ENCODE measurements at places on chromosomes 7 and 10.

DNA sequence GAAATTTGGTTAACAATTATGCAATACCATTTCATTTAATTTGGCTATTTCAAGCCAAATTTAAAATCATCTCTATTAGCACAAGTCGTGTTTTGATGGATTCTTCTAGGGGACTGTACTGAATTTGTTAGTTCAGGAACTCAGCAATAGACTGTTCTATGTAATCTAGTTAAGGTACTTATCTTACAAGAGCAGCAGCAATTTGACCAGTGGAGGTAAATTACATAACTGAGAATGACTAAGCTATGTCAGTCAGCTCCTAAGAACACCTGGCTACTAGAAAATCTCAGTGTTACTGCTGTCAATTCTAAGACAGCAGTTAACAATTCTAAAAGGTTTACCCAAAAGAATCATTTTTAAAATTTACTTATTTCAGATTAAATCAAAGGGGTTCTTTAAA, 513.9 kb upstream of the ZWINT start:
- no peak for DNase-seq

DNA sequence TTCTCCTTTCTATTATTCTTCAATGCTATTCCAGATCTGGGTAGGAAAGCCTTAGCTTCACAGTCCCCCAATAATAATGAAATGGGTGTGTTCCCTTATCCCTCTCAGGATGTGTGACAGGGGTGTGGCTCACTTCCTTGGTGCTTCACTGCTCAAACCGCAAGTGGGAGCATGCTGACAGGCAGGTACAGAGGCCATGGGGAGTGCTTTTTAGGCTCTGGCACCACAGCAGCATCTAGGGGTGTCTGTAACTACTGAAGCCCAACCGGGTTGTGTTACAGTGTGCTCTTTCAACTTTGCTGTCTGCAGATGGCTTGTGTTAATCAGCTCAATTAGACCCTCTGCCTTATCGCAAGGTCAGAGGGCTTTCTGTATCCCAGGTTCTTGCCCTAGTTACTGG, 79.4 kb upstream of the CYP2C9 start:
- no peak for DNase-seq

GRCh38 chr7:75743455-75743859, 4.7 kb upstream of the HIP1 start:
- DNase-seq = no peak

DNA sequence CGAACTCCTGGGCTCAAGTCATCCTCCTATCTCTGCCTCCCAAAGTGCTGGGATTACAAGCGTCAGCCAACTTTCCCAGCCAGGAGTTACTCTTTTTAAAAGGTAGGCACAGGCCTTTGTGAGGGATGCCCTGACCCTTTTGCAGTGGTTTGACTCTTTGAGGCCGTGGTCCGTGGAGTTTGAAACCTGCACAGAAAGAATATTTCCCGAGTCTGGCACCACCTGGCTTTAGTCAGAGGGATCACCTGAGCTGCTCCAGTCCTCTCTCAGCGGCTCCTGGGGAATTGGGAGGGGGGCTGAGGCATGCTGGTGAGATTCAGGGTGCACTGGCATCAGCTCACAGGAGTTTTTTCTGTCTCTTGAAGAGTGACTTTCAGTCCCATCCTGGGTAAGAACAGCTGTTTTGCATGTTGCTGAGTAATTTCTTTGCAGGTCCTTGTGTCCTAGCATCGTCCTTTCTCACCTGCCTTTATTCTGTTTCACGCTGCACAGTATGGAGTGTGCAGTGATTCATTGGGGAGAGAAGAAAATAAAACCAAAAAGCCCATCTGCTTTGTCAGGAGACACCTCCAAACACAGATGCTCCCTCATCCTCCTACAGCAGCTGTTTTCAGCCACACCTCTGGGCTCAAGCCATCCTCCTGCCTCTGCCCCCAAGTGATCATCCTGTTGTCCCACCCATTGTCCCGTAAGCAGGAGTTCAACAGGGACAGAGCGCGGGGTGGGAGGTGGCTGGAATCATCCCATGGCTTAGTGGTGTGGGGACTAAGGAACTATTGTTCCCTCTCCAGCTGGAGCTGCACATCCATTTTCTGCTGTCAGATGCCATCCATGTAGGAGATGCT, 284.7 kb downstream of the CAMK1D start:
- no peak for DNase-seq

GRCh38 chr10:2990764-2991163, 76.6 kb upstream of the PFKP start:
- DNase-seq = no peak

- DNase-seq = no peak
These were observed 569.4 kb downstream of the SUGCT start for GRCh38 chr7:40704172-40704571.

- DNase-seq = no peak
These were observed 91.4 kb upstream of the ZPBP start for GRCh38 chr7:50184271-50184990.

GRCh38 chr10:127863231-127863825, 29.4 kb downstream of the CLRN3 start:
- DNase-seq = no peak

DNA sequence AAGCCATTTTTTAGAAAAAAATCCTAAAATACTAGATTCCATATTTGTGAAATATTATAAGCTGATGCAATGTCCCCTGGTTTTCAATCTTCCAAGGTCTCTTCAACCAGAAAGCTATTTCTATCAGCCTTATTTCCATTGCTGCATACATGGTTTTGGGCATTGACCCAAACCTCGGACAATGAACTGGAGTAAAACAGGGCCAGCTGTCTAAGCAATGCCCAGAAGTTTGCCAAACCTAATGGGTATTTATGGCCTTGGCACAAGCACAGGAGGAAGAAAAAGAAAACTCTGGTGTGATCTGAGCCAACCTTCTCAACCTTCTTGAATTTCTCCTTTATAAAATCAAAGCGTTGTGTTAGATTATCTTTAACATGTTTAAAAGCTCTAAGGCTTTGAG, 402.3 kb downstream of the DNAJB9 start:
- DNase-seq = no peak

GRCh38 chr10:121774813-121775212, 153.0 kb downstream of the ATE1 start:
- DNase-seq = no peak

DNA sequence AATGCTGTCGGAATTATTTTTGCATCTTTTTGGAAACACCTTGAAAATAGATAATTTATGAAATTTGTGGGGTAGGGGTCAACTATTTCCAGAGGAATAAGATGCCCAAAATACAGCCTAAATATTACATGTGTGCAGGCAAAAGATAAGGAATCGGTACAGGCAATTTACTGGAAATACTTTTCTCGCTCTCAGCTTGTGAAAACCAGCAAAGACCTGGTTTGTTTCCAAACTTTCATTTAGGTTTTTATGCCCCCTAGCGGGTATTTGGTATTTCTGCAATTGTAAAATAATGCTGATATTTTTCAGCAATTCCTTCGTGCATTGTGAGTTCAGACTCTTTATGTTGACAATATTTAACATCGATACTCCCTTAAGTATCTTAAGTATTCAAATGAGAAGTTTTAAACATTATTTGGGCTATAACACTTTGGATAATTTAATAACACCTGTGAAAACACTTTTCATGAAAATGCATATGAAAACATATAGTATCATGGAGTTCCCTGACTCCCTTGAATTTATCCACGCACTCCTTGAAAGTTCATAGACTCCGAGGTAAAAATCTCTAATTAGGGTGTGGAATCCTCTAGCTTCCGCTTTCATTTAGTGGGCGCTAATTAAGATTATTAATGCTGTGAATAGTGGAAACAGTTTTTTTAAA, 132.4 kb downstream of the TSPAN12 start:
- peak; percentile 22 for DNase-seq

DNA sequence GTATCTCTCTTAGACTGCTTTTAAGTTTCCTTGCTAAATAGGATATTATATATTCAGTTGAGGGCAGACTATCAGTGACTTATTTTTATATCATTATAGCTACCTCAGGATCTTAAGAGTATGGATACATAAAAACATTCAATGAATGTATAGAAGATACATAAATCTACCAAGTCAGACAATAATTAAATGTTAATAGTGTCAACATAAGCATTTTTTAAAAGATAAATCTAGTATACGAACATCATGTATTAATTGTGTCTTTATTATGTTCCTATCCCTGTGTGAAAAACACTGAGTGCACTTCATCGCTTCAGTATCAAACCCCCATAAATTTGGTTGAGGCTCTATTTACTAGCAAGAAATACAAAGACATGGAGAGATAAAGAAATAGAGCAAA, 242.8 kb downstream of the CRPPA start:
- no peak for DNase-seq

GRCh38 chr7:55504093-55504859, 68.0 kb downstream of the VOPP1 start:
- DNase-seq = peak; percentile 33

DNA sequence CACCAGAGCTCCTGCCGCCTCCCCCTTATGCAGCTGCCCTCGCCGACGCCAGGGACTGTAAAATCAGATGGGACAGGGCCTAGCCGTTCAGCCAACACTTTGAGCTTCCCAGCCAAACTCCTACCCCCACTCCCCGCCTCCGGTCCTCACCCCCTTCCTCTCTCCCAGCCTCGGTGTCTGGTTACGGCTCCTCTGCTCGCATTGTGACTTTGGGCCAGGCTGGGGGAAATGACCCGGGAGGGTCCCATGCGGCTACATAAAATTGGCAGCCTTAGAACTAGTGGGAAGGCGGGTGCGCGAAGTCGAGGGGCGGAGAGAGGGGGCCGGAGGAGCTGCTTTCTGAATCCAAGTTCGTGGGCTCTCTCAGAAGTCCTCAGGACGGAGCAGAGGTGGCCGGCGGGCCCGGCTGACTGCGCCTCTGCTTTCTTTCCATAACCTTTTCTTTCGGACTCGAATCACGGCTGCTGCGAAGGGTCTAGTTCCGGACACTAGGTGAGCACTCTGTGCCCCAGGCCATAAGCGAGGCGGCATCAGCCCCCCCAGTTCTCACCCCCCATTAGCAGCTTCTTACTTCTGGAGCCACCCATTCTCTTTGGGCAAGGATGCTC, at the start of gene KAZALD1:
TSS of gene KAZALD1 (plus strand) at position 366 of the 608 bp plus-strand sequence. CDS start 604 bp downstream, outside the sequence.
- DNase-seq = no peak

DNA sequence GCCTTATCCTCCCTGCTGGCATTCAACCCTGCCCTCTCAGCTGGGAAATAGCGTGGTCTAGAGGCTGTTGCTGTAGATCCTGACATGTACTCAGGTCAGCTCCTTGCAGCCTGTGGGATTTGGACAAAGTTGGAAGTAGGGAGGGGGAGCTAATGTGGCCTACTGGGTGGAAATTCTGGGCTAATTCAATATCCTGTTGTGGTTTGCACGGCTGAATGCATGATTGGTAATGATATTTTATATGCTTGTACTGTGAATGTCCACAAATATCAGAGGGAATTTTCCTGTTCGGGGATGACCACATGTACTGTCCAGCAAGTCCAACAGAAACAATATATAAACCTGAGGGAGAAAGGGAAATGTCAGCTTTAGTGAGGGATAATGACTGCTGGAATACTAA, 22.1 kb upstream of the NPVF start:
- no peak for DNase-seq

DNA sequence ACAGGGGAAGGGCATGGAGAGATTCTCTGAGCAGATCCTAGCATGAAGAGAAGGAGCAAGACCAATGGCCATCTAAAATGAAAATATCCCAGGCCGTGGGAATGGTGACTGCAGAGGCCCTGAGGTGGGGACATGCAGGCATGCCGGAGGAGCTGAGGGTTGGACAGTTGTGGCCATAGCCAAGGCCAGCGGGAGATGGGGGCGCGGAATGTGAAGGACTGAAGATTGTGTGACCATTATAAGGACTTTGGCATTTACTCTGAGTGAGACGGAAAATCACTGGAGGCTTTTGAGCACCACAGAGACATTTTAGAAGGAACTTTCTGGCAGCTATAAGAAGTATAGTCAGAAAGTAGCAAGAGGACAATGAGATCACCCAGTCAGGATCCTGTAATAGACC, 341.1 kb downstream of the SFMBT2 start:
- no peak for DNase-seq

GRCh38 chr10:104104418-104104817, 17.6 kb upstream of the SFR1 start:
- DNase-seq = no peak

DNA sequence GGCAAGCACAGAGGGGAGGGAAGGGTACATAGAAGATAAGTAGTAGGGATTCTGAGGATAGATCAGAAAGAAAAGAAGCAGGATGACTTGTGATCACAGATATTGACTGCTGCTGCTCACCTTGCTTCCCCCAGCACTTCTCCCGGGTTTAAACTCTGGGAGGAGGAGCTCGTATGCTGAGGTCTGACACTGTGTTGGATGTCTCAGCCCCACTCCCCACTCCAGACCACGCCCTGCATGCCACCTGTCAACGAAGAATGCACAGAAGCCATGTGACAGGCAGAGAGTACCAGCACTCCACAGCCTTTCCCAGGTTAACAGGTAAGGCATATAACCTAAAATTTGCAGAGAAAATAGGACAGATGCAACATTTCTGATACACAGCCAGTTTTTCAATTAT, 388.9 kb downstream of the TNS3 start:
- no peak for DNase-seq

GRCh38 chr7:71145906-71146901, 14.3 kb downstream of the GALNT17 start:
- DNase-seq = no peak

- DNase-seq = no peak
These were observed 66.5 kb downstream of the SHH start for GRCh38 chr7:155745737-155746136.

DNA sequence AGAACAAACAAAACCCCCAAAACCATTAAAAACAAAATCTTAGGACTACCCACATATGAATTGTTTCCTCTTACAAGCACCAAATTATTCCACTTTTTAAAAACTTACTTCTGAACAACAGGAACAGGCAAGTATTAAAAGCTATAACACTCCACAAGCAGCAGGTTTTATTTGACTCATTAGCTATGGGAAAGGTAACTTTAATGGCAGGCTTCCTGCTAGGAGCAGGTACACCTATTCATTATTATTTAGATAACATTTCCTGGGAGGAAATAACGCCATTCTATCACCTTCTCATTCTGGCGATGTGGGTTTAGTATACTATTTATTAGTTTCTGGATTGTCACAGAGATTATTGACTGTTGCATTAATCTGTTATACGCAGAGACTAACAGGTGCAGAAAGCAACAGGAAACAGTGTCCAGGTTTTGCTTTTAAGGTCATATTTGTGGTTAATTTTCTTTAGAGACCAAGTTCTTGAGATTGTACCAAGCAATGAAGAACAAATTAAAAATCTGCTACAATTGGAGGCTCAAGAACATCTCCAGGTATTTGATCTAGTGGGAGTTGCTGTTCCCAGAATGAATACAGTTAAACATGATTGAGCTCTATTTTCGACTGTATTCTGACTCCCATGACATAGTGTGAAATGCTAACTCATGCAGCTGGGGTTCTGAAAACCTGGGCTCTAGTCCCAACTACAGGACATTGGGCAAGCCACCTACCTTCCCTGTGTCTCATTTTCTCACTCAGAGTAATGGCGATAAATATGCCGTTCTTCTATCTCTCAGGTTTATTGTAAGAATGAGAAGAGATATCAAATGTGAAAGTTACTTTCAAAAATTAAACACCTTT, 2.0 kb downstream of the CPA2 start:
- no peak for DNase-seq

GRCh38 chr10:101903827-101904550, 60.4 kb upstream of the KCNIP2 start:
- DNase-seq = no peak

GRCh38 chr10:131249238-131249954, 62.1 kb downstream of the TCERG1L start:
- no peak for DNase-seq

Measured in NCI-H226 (cell line).